ENCODE measurements at places on chromosomes 5 and 9.

DNA sequence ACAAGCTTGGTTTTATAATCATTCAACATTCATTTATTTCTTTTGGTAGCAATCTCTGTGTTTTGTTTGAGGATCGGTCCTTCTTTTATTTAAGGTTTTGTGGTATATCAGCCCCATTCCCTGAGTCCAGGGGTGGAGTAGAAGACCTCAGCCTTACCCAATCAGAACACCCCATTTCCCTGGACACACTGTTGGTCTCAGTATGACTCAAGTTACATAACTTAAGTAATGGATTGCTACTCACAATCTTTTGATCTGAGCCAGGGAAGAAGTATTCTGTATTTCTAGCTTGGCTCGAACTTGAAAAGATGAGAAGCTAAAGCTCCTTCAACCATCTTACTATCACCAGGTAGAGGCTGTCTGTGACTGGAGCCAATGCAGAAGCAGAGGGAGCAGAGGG lies 175.2 kb upstream of the HAPLN1 start:
- DNase-seq: no peak

DNA sequence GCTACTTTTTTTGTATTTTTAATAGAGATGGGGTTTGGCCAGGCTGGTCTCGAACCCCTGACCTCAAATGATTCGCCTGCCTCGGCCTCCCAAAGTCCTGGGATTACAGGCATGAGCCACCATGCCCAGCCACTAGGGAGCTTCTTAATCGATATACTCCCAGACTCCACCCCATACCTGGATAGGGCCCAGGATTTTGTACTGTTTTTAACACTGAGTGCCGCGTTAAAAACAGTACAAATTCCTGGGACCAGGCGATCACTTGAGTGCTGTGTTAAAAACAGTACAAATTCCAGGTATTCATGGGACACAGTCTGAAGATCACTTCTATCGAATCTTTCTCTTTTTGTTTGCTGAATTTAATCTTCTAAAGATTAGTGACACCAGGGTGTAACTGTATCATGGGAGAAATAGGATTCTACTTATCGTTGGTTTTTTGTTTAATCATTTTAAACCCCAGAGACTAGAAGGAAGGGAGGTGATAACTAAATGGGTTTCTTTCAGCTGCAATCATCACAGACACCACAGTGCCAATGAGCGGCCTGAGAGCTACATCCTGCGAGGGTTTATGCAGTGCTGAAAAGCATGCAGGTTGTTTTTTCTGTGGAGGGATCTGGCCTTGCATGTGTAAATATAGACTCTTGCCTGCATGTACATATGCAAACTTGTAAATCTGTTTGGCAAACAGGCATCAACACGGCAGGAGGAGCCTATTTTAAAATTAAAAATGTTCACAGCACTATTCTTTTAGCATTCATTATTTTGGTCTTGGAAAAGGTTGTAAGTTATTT lies 303.8 kb upstream of the WWC1 start:
- no peak for DNase-seq

- DNase-seq: no peak
Measured at GRCh38 chr9:92640398-92641091, 29.4 kb downstream of the IPPK start.

DNA sequence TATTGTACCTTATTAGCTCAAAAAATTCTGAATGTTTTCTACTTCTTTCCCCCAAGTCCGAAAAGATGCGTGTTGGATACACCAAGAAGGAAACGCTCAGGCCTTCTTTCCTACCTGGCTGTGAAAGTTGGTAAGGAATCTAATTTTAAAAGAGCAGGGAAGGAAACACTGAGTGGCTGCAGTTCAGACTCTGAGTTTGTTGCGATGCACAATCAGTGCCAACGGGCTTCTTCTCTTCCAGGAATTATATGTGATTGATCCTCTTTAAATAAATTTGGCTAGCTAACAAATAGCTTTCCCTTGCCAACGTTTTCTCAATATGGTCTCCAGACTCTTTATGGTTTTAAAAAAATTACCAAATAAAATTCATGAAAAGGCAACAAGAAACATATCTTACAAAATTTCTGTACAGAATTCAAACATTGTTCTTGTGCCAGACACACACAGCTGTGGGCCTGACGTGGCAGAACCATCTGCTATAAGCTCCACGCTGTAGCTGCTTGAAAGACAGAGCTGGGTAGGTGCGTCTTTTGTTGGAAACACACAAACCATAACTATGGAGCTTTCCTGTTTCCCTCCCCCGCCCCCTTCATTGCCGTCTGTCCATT lies 493.1 kb downstream of the ZNF608 start:
- DNase-seq: no peak

DNA sequence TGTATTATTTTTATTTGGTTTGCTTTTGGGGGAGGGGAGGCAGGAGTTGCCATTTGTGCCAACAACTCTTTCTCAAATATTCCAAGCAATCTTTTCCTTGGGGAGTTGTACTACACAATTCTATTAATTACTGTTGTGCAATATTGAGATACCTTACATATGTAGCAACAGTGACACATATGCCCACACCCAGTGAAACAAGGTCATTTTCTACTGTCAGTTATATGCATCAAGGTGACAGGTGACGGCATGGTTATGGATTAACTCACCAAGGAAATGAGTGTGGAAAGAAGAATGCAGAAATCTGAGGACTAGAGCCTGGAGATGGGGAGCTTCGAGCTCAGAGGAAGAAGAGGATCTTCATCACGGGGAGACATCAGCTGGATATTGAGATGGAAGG lies 17.9 kb upstream of the MSMP start:
- no peak for DNase-seq

DNA sequence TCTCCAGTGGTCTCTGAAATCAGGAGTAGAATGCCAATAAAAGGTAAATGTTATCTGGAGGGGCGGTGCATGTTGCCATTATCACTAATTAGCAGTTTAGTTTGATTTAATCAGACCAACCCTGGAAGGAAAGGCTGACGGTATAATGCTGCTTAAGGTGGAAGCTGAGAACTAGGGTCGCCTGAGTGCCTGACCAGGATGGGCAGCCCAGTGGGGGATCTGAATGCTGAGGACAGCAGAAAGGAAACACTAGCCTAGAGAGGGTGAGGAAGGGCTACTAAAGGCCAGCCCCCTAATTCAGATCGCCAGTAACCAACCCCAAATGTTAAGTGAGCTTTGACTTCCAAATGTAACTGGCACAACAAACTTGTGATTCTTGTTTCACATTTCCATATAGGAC lies 172.2 kb downstream of the APBA1 start:
- no peak for DNase-seq
